Left ventricle myocardium inferior (tissue), 1 donor: ENCODE measurements at places on chromosomes 3 and 15. TPM values are rescaled to one million over a fixed set of nuclear protein-coding genes. Genes with fewer than 3 reads are reported as not detected.

TM4SF18 gene
- 11.2 TPM for total RNA-seq

ALDH1L1 gene
- total RNA-seq = 24.3 TPM

VILL gene
- 3.6 TPM for total RNA-seq

CCR1 gene
- total RNA-seq = 2.0 TPM

GJD2 gene
- not detected for total RNA-seq

HYKK gene
- 6.9 TPM for total RNA-seq

CACNA2D2 gene
- total RNA-seq = 2.3 TPM

SEC22A gene
- 9.5 TPM for total RNA-seq

SYNPR gene
- 0.93 TPM for total RNA-seq

PLOD2 gene
- total RNA-seq = 21.1 TPM

ITIH1 gene
- not detected for total RNA-seq

RETNLB gene
- total RNA-seq = not detected

LDHAL6B gene
- not detected for total RNA-seq

SERPINI2 gene
- 0.41 TPM for total RNA-seq

BFSP2 gene
- total RNA-seq = not detected

PLSCR2 gene
- total RNA-seq = not detected

VPS39 gene
- total RNA-seq = 49.2 TPM

MORC1 gene
- total RNA-seq = not detected

LMCD1 gene
- total RNA-seq = 72.9 TPM

AMT gene
- 29.0 TPM for total RNA-seq

LRRC31 gene
- total RNA-seq = not detected

PRR23A gene
- total RNA-seq = not detected

BUB1B gene
- 0.85 TPM for total RNA-seq

GLDN gene
- 4.8 TPM for total RNA-seq

ARGFX gene
- not detected for total RNA-seq

EPHB3 gene
- 5.0 TPM for total RNA-seq

RBM5 gene
- 58.4 TPM for total RNA-seq

HYAL1 gene
- total RNA-seq = 52.2 TPM
